ENCODE measurements at places on chromosomes 2 and 18.

- H3K4me1 ChIP-seq, result peaks cover 4% of the 10 kb centered on the region
- no peak for DNase-seq
- H3K27me3 ChIP-seq, result no peaks in the 10 kb centered on the region
- no peak overlapping the region for H3K27ac ChIP-seq
- no peaks in the 10 kb centered on the region for H3K36me3 ChIP-seq
- H3K4me3 ChIP-seq, result no peak overlapping the region
Measured at GRCh38 chr2:42724886-42725285, 39.0 kb downstream of the OXER1 start.

DNA sequence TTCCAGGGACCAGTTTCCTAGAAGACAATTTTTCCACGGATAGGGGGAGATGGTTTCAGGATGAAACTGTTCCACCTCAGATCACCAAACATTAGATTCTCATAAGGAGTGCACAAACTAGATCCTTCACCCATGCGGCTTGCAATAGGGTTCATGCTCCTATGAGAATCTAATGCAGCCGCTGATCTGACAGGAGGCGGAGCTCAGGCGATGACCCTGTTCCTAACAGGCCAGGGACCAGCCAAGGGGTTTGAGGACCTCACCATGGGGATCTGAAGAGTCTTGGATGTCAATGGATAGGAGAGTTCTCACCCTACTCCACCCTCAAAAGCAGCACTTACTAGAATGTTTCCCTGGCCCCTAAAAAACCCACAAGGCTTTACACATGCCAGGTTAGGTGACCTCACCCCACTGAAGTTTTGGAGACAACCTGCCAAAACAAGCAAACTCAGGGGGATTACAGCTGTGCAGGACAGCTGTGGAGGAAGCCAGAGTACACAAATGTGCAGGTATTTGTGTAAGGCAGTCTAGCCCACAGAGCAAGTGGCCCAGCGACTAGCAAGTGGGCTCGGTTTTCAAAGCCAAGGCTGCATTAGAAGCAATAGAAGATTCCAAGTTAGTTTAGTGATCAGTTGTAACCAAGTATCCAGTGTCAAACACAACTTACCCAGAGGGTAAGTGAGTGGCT, 3.9 kb downstream of the EVA1A start:
- H3K4me1 ChIP-seq, result no peaks in the 10 kb centered on the region
- H3K36me3 ChIP-seq, result no peaks in the 10 kb centered on the region
- no peak for DNase-seq
- H3K4me3 ChIP-seq, result no peak overlapping the region
- no peak overlapping the region for H3K27ac ChIP-seq

DNA sequence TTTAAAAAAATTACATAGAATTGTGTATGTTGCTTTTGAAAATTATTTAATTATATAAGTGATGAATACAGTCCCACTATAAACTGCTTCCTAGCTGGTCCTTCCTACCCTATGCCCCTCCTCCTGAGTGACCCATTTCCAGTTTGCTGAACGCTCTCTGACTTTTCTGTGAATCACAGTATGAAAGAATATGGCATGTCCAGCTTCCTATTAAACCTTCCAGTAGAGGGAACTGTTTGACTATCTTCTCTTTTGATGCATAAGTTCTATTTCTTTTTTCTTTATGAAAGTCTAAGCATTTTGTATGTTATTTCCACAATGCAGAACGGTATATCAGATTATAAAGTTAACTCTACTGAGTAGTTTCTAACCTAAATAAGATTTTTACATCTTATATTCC, 41.3 kb downstream of the PSMG2 start:
- no peak overlapping the region for H3K27ac ChIP-seq
- no peak for DNase-seq
- H3K27me3 ChIP-seq, result no peaks in the 10 kb centered on the region
- no peaks in the 10 kb centered on the region for H3K36me3 ChIP-seq

- no peaks in the 10 kb centered on the region for H3K36me3 ChIP-seq
- DNase-seq, result no peak
- no peaks in the 10 kb centered on the region for H3K4me1 ChIP-seq
- H3K4me3 ChIP-seq, result no peak overlapping the region
- H3K27me3 ChIP-seq, result no peaks in the 10 kb centered on the region
Measured at GRCh38 chr2:142415461-142415860, 284.6 kb upstream of the LRP1B start.

DNA sequence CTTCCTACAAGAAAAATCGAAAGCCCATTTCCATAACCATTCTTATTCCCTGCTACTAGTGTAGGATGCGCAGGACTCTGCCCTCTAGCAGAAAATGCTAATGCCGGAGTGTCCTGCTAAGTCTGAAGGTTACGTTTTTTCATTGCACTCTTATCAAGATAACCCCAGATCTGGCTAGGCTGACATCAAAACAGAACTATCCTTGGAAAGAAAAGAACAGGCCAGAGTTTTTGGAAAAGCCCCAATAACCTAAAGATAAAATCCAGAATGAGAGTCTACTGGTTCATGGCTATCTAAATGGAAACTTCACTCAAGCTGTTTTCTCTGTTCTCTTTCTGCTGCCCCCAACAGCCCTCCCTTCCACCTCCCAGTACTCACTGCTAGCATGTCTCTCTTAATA, 913 bp downstream of the RNF152 start:
- no peak for DNase-seq
- H3K4me3 ChIP-seq, result peak overlapping the region; percentile 91
- H3K27ac ChIP-seq, result peak overlapping the region; percentile 43
- H3K27me3 ChIP-seq, result no peaks in the 10 kb centered on the region
- no peaks in the 10 kb centered on the region for H3K36me3 ChIP-seq
- H3K4me1 ChIP-seq, result no peaks in the 10 kb centered on the region

GRCh38 chr2:232931636-232932035, 61.6 kb downstream of the SNORC start:
- H3K27ac ChIP-seq, result no peak overlapping the region
- H3K27me3 ChIP-seq, result peaks cover 39% of the 10 kb centered on the region
- no peaks in the 10 kb centered on the region for H3K36me3 ChIP-seq
- H3K4me3 ChIP-seq, result no peak overlapping the region

DNA sequence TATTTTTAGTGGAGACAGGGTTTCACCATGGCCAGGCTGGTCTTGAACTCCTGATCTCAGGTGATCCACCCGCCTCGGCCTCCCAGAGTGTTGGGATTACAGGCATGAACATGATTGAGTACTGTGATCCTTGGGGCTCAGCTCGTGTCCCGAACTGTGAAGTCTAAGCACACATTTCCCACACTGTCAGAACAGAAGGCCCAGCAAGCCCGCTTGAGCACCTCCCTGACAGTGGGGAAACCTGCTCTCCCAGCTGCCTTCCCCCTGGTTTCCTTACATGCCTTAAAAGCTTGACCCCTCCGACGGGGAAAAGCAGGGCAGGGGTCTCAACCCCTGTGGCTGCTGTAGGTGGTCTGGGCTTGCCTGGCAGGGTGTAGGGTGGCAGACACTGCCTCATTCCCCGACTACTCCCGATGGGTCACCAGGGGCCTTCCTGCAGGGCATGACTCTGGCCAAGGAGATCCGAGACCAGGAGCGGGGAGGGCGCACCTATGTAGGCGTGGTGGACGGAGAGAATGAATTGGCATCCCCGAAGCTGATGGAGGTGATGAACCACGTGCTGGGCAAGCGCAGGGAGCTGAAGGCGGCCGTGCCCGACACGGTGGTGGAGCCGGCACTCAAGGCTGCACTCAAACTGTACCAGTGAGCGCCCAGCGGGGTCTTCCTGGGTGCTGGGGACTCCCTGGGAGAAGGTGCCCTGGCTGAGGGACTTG, 10.1 kb downstream of the VIL1 start:
- H3K4me3 ChIP-seq, result no peak overlapping the region
- no peaks in the 10 kb centered on the region for H3K27me3 ChIP-seq
- H3K36me3 ChIP-seq, result no peaks in the 10 kb centered on the region
- no peak for DNase-seq

DNA sequence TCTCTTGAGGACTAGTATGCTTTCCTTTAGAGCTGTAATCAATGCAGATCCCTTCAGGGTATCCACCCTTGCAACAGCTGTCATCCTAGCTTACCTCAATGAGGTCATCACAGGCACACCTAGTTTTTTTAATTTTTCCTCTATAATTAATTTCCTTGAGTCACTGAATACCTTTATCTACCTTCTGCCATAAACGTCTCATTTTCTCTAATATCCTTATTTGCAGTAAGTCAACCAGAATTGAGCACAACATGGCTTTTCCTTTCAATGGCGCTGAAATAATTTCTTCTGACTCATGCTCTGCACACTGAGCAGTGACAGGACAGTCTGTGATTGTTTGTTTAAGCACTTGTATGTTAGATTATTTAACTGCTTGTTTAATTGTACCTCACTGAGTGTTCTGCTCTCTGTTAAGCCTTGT, 49.4 kb downstream of the ETAA1 start:
- DNase-seq, result no peak
- H3K36me3 ChIP-seq, result no peaks in the 10 kb centered on the region
- no peak overlapping the region for H3K4me3 ChIP-seq
- no peaks in the 10 kb centered on the region for H3K4me1 ChIP-seq
- H3K27me3 ChIP-seq, result no peaks in the 10 kb centered on the region
- no peak overlapping the region for H3K27ac ChIP-seq

DNA sequence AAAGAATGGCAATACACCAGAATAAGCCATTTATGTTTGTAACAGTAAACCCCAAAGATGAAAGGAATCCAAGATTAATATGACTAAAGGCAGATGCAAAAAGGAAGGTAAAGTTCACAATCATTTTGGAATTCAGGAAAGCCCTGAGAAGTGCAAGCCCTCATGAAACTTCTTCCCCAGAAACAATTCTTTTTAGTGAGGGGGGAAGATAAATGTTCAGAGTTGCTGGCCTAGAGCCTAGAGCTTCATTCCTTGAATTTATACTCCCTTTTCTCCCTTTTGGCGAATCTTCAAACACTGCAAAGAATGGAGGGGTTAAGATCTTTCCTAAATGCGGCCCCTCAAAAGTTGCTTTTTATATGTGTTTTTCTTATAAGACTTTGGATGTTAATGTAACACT, 368.8 kb downstream of the MEIS1 start:
- H3K27me3 ChIP-seq, result no peaks in the 10 kb centered on the region
- no peaks in the 10 kb centered on the region for H3K36me3 ChIP-seq
- H3K27ac ChIP-seq, result no peak overlapping the region
- DNase-seq, result no peak
- H3K4me3 ChIP-seq, result no peak overlapping the region

All from heart left ventricle (tissue), 16 donors.